Fibroblast of skin of left quadriceps (primary cell): ENCODE measurements at places on chromosomes 3 and 15.

DNA sequence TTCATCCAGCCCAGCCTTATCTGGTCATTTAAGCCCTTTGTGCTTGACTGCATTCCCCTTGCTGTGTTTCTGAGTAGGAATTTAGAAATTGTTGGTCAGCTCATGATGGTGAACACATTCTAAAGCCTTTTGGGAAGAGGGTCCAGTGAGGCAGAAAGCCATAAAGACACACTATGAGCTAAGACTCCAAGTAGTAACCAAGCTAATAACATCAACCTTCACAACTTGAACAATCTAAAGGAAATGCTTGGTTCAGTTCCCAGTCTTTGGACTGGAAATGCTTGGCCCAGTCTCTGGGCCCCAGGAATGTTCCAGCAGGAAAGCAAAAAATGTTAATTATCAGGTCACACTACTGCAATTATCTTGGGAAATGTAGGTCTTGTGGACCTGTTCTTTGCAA, 7.7 kb downstream of the PLSCR1 start:
- DNase-seq, result no peak

DNA sequence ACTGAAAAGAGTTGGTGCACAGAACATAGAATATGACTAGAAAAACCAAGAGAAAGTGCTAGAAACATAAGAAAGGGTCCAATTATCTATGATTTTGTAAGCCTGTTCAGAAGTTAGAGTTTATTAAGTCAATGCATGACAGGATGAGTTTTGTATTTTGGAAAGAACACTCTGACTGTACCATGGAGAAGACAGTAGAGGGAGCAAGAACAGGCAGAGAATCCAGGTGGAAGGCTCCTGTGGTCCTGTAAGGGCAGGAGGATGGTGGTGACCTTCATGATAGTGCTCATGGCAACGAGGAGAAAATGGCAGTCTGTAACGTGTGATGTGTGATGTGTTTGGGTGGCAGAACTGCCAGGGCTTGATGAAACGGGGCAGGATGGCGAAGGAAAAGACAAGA, 249.1 kb downstream of the CTNNB1 start:
- DNase-seq, result no peak

DNA sequence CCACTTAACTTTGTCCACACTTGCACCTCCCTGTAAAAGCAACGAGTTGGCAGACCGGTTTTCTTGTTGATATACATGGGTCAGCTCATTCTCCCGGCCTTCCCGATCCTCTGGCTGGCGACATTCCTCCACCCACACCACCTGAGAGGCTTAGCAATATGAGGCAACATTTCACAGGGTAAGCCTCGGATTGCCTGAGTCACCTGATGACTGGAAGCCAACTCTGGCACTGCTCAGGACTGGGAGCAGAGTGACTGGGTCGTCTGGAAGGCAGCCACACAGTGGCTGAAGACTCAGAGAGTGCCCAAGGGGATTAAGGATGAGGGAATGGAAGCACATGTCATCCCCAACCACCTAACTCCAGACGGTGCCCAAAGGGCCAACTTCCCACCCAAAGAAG, 9.8 kb downstream of the HOMER2 start:
- no peak for DNase-seq

- DNase-seq, result no peak
Observed at GRCh38 chr15:100787567-100788417, 91.8 kb upstream of the ALDH1A3 start.

DNA sequence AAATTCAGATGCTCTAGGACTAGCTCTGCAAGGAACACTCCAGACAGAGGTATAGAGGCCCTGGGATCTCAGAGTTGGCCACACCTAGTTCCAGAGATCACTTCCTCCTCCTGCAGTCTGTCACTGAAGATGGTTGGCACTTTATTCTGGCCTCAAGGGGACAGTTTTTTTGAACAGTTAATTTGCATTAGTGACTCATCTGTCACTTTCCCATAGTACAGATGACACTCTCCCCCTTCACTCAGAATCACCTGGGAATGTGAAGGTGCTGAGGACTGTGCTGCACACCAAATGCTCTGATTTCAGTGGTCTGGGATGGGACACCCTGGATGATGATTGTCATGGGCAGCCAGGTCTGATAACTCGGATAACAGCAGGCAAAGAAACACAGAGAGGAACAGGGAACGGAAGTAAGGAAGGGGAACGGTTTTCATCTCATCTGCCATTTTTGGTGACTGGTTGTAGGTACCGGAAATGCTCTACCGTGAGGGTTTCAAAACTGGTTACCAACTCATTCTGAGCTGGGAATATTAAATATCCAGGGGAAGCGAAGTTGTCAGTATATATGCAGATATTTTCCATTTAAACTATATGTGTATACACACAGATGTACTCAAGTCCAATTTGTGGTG, 232.5 kb upstream of the ST8SIA2 start:
- no peak for DNase-seq

DNA sequence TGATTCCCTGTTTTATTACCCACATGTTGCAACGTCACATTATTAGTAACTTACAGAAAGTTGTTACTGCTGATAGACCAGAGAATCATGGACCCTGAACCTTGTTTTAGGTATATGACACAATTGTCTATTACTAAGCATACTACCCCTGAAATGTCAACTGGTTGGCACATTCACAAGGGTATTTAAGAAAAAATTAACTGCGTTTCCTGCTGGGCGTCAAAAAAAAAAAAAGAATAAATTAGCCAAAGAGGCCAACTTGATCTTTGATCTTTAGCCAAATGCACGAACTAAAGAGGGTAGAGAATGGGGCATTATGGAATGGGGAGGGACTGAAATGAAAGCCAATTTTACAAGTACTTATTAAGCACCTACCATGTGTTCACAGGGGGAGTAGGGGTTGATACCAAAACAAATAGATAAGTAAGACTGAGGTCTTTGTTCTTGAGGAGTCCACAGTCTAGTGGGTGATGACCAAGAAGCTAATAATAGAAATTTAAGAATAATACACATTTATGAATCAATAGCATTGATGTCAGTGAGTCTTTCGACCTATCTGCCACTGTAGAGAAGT, 17.8 kb upstream of the MUC13 start:
- DNase-seq, result no peak

DNA sequence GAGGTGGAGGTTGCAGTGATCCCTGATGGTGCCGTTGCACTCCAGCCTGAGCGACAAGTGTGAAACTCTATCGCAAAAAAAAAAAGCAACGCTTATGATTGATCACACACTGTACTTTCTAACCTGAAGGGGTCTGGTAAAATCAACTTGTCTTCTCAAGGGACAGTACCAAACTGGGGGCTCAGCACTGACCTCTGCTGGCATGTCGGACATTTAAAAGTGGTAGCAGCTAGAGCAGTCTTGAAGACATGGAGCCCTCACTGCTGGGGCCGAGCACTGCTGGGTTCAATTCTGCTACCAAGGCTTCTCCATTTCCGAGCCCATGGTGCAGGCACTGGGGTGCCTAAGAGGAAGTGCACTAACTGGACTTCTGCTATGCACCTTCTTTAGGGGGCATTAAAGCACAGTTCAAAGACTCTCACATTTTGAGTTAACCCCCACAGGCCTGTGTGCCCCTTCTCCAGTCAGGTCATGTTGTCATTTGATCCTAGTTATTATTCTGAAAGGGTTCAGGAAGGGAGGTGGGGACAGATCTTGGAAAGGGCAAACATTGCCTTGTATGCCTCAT, 26.4 kb upstream of the LAMP3 start:
- no peak for DNase-seq

- DNase-seq, result no peak
Observed at GRCh38 chr15:77130315-77130930, 59.5 kb upstream of the TSPAN3 start.

DNA sequence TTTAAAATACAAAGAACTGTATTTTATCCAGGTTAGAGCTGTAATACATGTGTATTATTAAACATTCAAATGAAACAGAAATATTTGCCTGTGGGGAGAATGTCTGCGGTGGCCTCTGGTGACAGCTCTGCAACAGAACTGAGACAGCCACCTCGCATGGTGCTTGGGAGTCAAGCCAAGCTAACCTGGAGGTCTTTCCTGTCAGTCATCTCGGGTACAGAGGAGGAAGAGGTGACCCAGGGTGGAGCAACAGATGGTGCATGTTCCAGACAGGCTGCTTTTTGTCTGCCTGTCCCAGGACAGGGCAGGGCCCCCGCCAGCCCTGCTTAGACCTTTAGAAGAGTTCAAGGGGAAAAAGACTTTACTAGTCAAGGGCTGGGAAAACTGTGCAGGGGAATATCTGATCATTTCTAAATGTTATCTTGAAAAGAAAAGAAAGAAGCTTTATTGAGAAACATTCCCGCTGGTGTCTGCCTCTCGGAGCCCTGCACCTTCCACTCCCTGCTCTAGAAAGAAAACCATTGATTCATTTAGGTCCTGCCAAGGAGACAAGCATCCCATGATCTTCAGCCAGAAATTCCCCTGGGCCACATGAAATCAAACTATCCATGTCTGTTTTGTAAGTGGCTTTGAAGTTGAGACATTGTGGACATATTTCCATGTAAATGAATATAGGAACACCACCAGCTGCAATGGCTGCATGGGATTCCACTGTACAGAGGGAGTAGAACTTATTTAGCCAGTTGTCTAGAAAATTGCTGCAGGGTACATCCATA, 5.5 kb upstream of the NR2E3 start:
- no peak for DNase-seq

DNA sequence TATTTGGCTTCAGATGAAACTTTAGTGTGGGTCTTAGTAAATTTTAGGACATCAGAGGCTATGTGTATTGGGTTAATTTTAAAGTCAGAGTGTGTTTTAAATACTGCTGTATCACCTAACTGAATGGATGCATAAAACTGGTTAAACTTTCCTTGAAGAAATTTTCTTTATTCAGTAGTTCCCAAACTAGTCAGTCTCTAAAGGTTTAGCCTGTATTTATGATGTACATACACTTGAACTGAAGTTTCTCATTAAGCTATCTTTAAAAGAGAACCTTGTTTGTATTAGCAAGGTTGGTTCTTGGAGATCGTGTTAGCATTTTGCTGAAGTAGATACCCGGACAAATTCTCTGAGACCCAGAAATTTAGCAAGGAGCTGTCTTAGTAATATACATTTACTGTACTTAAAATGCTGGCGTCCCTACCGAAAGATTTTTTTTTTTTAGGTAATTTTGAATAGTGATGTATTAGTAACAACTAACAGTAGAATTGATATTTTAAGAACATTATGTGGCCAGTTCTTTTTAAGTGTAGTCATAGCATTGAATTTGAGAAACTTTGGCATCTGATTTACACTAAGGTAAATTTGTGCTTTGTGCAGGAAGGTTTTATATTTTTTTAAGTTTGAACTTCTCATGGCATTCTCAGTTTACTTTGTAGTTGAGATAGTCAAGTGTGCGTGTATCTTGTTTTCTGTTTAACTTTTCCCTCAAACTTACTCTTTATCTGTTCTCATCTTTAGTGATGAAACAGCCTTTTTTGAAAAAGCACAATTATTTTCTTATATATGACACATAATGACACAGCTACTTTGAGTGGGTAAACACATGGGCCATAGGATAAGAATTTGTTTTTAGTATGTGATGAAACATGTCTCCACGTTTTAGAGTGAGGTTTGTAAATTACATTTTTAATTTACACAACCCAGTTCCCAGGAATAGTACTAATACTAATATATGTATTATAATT, 2.9 kb downstream of the DIPK2A start:
- no peak for DNase-seq

DNA sequence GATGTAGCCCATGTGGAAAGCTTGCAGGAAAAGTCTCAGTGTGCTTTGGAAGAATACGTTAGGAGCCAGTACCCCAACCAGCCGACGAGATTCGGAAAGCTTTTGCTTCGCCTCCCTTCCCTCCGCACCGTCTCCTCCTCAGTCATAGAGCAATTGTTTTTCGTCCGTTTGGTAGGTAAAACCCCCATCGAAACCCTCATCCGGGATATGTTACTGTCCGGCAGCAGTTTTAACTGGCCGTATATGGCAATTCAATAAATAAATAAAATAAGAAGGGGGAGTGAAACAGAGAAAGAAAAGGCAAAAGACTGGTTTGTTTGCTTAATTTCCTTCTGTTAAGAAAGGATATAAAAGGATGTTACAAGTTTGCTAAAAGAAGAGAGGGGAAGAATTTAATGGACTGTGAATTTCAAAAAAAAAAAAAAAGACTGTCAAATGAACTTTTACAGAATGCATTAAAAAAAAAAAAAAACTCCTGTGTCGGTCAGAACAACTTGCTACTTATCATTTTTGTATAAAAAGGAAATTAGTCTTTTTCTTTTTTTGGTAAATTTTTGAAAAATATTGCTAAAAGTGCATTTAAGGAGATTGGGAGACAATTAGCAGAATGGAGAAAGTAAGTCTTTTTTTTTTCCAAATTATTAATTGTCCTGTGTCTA, 7.0 kb downstream of the NR2F2 start:
- DNase-seq, result no peak

DNA sequence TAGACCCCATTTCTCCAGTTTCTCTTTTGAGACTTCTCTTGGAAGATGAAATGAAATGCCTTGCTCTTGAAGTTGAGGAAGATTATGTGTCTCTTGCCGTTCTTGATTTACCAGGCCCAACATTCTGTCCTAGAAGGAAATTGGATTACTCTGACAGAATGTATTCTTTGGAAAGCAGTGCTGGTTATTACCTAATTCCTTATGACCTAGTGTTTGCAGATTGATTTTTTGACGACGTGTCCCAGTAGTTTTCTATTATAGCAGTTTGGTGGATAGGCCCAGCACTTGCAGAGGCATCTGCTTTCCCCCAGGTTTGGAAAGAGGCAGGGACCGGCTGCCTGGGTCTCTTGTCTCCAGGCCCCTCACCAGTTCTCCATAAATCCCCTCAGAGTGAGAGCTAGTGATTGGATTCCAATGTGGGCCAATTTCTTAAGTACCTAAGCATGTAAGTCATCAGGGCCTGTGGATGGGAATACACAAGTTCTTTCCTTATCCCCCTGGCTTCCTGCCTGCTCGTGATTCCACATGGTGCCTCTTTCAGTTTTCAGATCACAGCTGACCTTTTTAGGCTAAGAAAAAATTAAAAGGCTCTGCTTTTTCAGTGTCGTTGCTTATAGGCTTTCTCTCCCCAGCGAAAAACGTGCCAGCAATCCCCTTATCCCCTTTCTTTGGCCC, 50.2 kb downstream of the EPHB3 start:
- DNase-seq, result no peak

- no peak for DNase-seq
Observed at GRCh38 chr15:47803767-47804166, 86.5 kb downstream of the SEMA6D start.

- no peak for DNase-seq
Observed at GRCh38 chr15:42401544-42402454, 42.5 kb downstream of the CAPN3 start.

DNA sequence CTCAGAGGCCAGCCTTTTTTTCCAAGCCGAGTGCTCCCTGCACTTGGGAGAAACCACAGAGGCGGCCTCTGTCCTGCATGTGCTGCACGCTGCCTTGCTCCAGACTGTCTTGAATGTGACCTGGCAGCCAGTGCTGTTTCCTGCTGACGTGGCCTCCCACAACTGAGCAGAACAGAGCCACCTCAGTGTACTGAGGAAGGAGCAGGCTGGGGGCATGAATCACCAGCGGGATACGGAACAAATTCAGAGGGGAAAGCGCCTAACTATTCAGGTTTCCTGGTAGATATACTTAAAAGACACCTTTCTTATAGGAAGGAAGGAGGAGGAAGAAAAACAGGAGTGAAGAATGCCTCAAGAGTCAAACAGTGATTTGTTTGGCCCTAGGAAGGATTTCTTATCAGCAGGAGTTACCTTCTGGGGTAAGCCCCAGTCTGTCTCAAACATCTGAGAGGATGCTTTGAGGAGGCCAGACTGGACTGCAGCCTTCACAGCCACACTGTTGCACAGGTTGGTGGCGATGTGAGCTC, 114.0 kb downstream of the FNDC3B start:
- peak; percentile 86 for DNase-seq
